NT2/D1 (cell line): ENCODE measurements at places on chromosomes 12 and 14.

DNA sequence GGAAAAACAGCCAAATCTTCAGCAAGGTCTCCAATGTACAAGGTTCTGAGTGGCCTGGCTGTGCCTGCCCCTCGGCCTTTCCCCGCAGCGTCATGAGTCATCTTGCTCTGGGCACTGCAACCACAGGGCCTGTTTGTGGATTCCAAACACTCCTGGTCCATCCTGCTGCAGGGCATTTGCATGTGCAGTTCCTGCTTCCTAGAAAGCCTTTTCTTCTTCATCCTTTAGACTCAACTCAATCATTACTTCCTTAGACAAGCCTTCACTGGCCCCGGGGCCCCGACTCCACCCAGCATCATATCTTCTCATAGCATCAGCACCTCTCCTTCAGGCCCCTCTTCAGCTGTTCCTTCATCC, 101.8 kb upstream of the EGLN3 start:
- DNase-seq = no peak

- peak; percentile 46 for DNase-seq
These were observed 11.1 kb downstream of the ADCY6 start for GRCh38 chr12:48777501-48778400.

GRCh38 chr12:55716582-55716957, 724 bp downstream of the BLOC1S1 start:
- no peak for DNase-seq

GRCh38 chr12:49489154-49489553, 49.7 kb upstream of the KCNH3 start:
- DNase-seq = no peak

DNA sequence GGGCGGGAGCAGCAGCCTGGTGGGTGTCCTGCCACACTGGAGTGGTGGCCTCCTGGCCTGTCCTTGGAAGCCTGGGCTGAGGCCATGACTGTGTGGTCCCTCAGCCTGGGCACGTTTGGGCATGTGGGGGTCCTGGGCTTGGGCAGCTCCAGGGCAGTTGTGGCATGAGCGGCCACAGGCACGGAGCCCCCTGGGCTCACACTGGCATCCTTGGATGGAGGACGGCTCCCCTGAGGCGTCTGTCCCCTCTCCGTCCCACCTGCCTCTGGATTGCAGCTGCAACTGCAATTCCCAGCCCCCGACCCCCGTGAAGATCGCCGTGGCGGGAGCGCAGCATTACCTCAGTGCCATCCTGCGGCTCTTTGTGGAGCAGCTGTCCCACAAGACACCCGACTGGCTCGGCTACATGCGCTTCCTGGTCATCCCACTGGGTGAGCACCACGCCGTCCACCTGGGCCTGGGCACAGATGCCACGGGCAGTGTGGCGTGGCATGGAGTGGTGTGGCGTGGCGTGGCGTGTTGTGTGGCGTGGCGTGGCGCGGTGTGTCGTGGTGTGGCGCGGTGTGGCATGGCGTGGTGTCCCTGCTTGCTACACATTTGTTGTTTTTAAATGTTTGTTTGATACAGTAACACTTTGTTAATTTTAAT, 15.1 kb upstream of the TEX22 start:
- no peak for DNase-seq

DNA sequence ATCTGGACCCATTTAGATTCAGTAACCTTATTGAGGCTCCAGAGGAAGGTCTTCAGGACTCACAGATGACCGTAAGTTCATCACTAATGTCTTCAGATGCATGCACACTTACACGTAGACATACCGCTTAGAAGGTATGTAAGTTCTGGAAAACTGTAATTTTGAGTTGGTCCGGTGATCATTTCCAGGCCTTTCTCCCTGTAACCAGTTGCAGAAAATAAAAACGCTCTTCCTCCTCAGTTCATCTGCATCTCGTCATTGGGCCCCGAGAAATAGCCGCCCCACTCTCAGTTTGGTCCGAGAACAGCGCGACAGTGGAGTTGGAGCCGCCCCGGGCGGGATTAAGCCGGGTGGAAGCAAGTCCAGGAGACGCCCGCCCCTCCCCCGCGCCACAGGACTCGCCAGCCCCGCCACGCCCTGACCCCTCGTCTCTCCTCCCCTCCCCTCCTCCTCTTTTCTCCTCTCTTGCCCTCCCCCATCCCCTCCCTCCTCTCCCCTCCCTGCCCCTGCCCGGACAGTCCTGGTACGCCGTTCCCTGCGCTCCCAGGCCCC, 83.7 kb downstream of the TNFAIP2 start:
- no peak for DNase-seq

DNA sequence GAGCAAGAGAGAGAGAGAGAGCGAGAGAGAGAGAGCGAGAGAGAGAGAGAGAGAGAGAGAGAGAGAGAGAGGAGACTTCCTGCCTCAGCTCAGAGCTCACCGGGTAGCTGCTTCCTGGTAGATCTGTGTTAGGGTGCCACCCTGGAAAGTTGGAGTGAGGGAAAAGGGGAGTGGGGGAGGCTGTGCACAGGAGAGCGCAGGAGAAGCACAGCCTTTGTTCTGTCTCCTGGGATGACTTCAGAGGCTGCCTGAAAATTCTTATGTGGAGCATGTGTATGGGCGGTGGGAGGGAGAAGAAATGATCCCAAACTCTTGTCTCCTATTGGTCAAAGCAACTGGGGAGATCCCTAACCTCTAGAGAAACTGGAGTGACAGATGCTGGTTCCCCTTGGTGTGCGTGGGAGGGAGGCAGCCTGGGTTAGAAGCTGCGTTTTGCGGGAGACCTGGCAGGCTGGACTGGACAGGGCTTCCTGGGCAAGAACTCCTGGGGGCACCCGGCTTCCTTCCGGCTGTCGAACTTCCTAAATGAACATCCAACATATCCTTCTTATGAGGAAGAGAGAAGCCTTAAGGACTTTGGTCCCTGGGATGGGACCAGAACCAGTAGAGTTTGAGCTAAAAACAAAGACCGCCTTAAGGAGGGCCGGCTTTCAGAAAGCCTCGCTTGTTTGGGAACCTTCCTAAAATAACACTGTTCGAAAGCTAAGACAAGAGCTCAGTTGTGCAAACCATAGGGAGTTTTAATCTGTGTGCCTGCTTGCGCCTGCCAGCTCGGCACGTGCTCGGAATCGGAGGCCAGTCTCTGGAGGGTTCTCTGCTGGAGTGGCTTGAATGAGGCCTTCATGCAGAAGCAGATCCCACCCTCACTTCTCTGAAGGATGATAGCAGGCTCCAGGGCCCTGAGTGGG, 30.4 kb upstream of the BEGAIN start:
- no peak for DNase-seq

DNA sequence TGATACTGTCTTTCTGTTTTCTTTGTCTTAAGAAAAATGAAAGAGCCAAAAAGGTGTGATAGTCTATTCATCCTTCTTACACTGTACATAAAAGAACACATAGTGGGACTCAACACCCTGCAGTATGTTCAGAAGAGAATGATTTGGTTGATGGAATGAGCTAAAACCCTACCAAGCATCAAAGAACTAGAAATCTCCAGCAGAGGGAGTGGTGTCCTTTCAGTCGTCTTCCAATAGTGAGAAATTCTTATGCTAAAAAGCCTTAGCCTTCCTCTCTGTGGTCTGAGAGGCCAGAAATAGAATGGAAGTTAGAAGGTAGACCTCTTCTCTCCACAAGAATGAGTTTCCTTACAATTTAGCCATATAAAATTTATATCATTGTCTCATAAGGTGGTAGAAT, 393.4 kb upstream of the SEL1L start:
- peak; percentile 27 for DNase-seq

DNA sequence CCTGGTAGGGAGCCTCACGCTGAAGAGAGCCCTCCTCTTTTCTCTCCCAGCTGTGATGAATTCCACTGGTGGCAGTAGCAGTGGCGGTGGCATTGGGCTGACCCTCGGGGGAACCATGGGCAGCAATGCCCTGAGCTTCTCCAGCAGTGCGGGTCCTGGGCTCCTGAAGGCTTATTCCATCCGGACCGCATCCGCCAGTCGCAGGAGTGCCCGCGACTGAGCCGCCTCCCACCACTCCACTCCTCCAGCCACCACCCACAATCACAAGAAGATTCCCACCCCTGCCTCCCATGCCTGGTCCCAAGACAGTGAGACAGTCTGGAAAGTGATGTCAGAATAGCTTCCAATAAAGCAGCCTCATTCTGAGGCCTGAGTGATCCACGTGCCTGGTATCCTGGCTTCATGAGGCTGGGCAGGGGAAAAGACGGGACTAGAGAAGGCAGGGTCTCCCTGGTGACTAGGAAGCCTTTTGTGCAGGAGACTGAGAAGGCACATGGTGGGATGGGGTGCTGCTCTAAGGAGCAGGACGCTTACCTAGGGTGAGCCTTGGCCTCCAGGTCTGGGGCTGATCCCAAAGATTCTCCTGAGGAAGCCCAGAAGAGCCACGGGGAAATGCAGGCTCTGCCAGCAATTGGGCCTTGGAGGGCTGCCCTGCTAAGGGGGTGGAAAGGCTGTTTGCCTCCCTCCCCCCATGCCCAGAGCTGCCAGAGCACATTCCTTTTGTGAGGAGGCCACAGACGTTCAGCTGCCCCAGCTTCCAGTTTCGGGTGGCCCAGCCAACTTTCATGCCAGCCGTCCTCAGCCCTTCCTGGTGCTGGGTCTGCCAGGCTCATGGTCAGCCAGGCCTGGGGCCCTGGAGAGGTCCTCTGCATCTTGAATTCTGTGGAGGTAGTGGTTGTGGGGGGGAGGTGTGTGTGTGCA, 15.8 kb downstream of the KRT7 start:
- DNase-seq = no peak

- no peak for DNase-seq
These were observed 1366.8 kb upstream of the TMEM132C start for GRCh38 chr12:126899926-126900792.

GRCh38 chr12:76276499-76277151, 71.6 kb downstream of the BBS10 start:
- DNase-seq = no peak

DNA sequence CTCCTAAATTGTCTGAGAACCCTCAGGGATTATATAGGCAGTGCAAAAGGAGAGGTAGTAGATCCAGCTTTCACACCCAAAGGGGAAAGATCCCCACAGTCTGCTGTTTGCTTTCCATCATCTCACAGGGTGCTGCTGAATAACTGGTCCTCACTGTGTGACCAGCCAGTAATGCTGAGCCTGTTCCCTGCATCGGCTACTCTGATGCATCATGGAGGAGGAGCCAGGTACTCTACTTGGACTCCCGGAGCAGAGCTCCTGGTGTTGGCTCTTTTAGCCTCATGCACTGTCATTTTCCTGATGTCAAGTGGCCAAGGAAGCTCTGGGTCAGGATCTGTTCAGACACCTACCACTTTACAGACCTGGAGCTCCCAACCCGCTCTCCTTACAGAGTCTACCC, 127.4 kb upstream of the ATF1 start:
- DNase-seq = no peak

- DNase-seq = no peak
These were observed 338.6 kb downstream of the PCNX1 start for GRCh38 chr14:71245659-71246361.

GRCh38 chr14:59022144-59022543, 166.3 kb upstream of the DAAM1 start:
- no peak for DNase-seq

DNA sequence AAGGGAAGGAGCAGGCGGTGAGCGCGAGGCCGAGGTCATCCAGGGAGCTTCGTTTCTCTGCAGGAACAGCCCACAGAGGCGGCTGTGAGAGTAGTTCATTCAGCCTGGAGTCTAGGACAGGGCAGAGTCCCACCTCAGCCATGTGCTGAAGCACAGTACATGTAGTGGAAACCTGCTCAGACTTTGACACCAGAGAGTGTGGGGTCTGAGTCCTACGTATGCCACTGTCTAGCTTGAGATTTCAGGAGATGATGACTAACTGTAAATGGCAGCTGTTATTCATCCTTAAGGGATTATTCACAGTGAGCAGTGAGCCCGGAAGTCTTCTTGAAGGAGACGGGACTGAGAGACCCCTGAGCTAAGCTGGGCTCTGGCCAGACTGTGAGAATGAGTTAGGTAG, 938 bp upstream of the SLC6A13 start:
- no peak for DNase-seq

GRCh38 chr12:102821149-102821548, 95.9 kb downstream of the PAH start:
- DNase-seq = no peak

DNA sequence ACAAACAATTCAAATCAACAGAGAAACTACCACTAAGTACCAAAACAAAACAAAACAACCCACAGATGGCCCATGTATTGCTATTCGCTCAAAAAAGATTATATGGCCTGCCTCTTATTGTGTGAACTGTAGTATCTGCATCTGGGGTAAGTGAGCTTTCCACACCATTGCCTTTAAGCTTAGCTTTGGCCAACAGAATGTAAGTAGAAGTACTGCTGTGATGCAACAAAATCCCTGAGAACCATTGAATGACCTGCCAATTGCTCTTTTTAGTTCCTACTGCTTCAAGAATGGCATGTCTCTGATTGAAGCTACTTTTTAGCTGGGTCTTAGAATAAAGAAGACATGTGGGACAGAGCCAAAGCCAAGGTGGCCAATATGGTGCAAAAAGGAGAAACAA, 32.5 kb downstream of the PPFIA2 start:
- DNase-seq = no peak

GRCh38 chr12:31406345-31406744, 80.4 kb upstream of the SINHCAF start:
- DNase-seq = no peak

DNA sequence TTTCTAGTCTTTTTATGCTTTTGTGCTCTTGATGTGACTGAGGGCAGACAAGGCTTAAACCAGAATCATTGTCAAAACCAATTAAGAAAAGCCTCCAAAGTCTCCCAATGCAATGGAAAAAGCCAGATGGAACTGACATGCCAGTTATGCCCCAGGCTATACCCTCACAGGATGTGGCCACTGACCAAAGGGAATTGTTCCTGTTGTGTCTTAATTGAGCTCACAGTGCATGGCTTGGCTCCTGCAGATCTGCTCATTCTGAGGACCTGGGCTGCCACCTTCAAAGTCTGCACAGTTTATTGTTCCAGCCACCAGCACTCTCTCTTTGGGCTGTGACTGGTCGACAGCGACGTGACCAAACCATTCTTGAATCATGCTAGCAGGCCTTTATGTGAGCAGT, 17.1 kb upstream of the BICD1 start:
- peak; percentile 70 for DNase-seq

DNA sequence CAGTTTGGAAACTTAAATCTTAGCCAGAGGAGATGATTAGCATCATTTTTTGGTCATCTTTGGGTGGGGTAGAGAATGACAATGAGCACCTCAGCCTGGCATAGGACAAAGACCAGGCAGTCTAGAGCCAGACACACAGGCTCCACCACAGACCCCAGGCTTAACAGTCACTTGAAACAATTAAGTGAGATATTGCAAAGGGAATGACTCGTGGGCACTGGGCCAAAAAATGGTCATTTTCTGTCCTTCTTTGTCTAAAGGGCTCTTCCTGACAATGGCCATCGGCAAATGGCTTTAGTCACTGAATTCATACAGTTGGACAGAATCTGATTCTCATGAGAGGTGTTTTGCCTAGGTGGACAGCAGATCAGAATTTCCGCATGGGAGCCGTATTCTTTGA, 78.0 kb upstream of the DICER1 start:
- no peak for DNase-seq

GRCh38 chr12:74119811-74120362, 417.7 kb upstream of the ATXN7L3B start:
- no peak for DNase-seq

- no peak for DNase-seq
These were observed 12.5 kb downstream of the CFAP54 start for GRCh38 chr12:96501908-96502307.
